ENCODE measurements at places on chromosomes 3 and 15.

GRCh38 chr3:58580826-58581327 lies 3.7 kb upstream of the FAM107A start:
- DNase-seq: no peak

GRCh38 chr15:101255051-101255395 lies 3.2 kb upstream of the CHSY1 start:
- no peak for DNase-seq

GRCh38 chr15:48582452-48583247 lies 62.9 kb downstream of the FBN1 start:
- no peak for DNase-seq

- DNase-seq: no peak
Measured at GRCh38 chr15:68598171-68599152, 19.7 kb downstream of the CORO2B start.

- no peak for DNase-seq
Measured at GRCh38 chr3:124837730-124838186, 49.4 kb downstream of the ITGB5 start.

DNA sequence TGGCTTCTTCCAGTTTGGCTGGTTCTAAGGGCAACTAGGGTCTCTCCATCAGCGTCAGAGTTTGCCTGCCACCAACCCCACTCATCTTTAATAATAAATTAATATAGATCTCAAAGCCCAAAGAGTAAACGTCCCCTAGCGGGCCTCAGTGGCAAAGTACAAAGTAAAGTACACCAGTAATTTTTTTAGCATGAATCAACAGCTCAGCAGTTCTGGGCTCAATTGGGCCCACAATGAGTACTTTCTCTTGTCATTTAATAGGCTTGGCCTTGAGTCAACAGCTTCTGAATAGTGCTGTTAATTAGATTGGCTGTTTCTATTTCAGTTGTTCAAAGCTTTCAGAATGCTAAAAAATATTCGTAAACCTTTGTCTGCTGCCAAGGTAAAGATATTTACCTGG lies 89.0 kb upstream of the PFN2 start:
- no peak for DNase-seq

DNA sequence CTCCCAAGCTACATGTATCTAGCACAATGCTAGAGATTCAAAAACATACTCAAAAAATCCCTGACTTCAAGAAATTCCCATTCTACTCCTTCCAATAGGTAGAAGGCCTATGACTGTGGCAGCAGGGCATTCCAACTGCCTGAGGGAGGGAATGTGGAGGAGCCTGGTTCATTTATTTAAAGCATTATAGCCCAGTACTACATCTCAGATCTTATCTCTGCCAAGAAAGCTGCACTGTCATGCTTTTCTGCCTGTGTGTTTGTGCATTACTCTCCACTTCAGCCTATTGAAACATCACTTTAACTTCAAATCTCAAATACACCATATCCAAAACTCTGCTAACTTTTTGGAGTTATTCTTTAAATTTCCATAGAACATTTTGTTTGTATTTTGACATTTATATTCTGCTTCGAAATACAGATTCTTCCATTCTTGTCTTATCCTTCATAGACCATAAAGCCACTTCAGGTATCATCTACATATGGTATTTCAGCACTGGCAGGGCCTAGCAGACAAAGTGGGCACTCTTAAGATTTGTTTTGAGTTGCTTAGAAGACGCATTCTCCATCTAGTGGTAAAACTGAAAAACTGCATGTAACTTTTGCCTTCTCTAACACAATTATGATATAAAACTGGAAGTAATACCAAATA lies 59.1 kb upstream of the NEDD4 start:
- DNase-seq: no peak

GRCh38 chr3:4907050-4907449 lies 72.2 kb upstream of the BHLHE40 start:
- no peak for DNase-seq

DNA sequence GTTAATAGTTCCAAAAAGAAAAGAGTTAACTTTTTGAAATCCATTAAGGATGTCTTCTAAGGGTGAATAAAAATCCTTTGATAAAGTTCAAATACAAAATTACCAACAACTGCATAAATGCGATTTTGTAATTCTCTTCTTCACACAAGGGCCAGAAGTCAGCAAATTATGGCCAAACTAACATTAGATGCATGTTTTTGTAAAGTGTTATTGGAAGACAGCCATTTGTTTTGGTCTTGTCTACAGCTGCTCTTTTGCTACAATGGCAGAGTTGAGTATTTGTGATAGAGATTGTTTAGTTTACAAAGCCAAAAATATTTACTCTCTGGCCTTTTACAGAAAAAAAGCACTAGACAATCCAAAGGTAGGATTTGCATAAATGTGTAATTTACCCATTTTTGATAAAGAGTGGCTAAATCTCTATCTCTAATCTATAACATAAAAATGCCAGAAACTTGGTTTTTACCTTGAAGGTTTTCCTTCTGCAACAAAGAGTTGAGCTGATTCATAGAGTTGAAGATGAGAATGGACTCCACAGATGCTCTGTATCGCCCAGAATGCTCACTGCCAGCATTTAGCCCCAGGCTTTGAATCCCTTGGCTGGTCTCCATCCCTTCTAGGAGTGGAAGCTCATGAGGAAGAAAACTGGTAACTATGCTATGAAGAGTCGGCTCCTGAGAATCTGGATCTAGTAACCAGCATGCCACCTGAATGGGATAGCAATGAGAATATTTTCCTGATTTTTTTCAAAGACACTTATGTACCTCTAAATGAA lies 64.5 kb downstream of the POLQ start:
- DNase-seq: no peak

GRCh38 chr3:133783762-133784161 lies 21.9 kb upstream of the SRPRB start:
- DNase-seq: no peak

- no peak for DNase-seq
Measured at GRCh38 chr3:71488391-71488809, 95.1 kb downstream of the FOXP1 start.
